ENCODE measurements at places on chromosomes 6 and 20.
A peak's percentile ranks its signal among the peaks of the same experiment; 100 is the strongest.

DNA sequence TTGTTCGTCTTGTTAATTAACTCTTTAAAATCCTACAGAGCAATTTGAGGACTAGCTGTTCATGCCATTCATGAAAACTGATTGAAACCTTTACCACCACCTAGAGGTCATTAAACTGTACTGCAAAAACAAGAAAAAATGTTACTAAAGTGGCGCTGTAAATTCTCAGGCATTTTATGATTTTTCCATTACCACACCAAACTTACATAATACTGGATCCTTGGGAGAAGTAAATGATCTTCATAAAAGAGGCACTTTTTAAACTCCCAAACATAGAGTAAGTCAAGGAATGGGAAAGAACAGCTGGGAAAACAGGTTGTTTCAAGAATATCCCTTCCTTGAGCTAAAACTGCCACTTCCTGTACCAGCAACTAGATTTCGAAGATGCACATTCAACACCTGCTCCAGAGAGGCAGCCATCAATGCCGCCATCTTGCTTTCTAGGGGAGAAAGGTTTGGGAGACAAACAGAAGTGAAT is 54.3 kb downstream of the MYLIP start:
- H3K27ac ChIP-seq, result no peak overlapping the region
- no peak overlapping the region for H3K4me3 ChIP-seq
- H3K27me3 ChIP-seq, result no peaks in the 10 kb centered on the region
- peaks cover 4% of the 10 kb centered on the region for H3K4me1 ChIP-seq
- H3K36me3 ChIP-seq, result no peaks in the 10 kb centered on the region

DNA sequence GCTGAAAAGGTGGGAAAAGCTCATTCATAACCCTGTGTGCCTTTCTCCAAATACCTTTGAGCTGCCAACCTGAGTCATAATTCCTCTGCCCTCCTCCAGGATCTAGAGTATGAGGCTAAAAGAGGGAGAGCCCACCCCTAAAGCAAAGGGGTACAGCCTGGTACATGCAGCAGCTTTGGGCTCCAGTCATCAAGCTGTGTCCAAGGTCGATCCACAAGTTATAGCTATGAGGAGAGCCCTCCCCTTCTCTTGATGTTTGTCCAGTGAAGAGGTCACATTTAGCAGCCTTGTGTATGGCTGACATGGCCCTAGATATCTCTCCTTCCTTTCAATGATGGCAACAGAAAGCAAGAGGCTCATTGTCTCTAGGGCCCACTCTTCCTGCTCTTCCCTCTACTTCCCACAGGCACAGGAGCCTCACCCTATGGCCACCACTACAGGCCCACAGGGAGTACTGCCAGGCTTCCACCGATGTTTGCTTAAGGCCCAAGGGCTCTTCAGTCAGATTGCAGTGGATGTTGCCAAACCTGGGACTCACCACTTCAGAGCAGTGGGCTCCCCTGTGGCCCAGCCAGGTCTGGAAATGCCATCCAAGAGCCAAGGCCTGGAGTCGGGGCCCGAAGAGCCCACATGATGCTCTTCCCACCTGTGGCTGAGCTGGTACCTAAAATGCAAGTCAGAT is 176.8 kb downstream of the CD83 start:
- H3K4me3 ChIP-seq, result no peak overlapping the region
- H3K27ac ChIP-seq, result no peak overlapping the region
- no peak for DNase-seq
- H3K4me1 ChIP-seq, result peaks cover 4% of the 10 kb centered on the region

- H3K27ac ChIP-seq, result no peak overlapping the region
- H3K36me3 ChIP-seq, result no peaks in the 10 kb centered on the region
- peaks cover 13% of the 10 kb centered on the region for H3K4me1 ChIP-seq
- peaks cover 54% of the 10 kb centered on the region for H3K27me3 ChIP-seq
- H3K4me3 ChIP-seq, result peak overlapping the region; percentile 40
- DNase-seq, result no peak
Observed at GRCh38 chr6:167796192-167796981, 30.3 kb upstream of the AFDN start.

GRCh38 chr6:89951574-89952104 is 57.4 kb downstream of the GJA10 start:
- peaks cover 10% of the 10 kb centered on the region for H3K36me3 ChIP-seq
- DNase-seq, result no peak
- no peak overlapping the region for H3K4me3 ChIP-seq
- H3K4me1 ChIP-seq, result peaks cover 47% of the 10 kb centered on the region

GRCh38 chr6:67974931-67975330 is 660.2 kb upstream of the ADGRB3 start:
- no peaks in the 10 kb centered on the region for H3K27me3 ChIP-seq
- DNase-seq, result no peak
- no peak overlapping the region for H3K4me3 ChIP-seq
- H3K27ac ChIP-seq, result no peak overlapping the region
- H3K36me3 ChIP-seq, result no peaks in the 10 kb centered on the region

DNA sequence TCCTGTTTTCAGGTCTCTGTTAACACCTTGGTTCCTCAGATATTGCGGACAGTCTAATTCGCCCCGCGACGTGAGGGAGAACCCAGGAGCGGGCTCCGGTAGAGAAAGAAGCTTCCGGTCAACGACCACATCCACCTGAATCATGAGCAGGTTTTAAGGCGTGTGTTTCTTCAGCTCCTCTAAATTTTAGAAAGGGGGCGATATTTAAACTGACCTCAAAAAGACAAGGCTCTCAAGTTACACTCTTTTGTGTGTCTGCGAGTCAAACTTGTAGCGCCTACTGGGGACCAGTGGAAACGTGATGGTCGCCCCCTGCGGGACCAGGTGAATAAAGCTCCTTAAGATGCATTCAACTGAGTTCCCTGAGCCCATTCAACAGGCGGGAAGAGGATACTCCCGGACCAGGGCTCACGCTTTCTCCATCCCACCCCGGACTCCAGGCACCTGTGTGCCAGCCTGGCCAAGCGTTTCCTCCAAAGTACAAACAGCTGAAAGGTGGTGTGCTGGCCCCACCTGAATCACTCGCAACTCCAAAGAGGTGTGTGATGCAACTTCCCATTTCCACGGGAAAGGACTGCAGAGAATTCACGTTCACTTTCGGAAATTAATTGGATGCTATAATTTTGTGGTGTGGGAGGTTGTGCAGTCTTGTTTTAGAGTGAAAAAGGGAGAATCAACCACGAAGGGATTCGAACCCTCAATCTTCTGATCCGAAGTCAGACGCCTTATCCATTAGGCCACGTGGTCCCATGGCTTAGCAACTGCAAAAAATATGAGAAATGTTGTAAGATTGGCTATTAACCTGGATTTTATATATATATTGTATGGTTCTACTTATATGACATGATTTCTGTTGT is 17.0 kb downstream of the GPX5 start:
- peak overlapping the region; percentile 44 for H3K4me3 ChIP-seq
- H3K4me1 ChIP-seq, result peaks cover 2% of the 10 kb centered on the region
- no peak overlapping the region for H3K27ac ChIP-seq
- H3K27me3 ChIP-seq, result peaks cover 6% of the 10 kb centered on the region
- H3K36me3 ChIP-seq, result no peaks in the 10 kb centered on the region
- DNase-seq, result peak; percentile 37

DNA sequence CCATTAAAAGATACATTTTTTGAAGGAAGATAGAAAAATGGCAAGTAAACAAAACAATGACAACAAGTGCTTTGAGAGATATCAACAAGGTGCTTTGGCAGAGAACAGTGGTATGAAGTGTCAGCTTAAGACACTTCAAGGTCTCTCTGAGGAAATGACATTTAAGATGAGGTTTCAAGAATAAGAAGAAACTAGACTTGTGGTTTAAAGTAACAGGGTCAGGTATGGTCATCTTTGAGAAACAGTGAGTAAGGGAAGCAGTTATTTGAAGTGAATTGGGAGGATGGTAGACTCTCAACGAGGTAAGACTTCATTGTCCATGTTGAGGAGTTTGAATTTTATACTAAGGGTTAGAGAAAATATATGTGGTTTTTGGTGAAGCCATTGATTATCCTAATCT is 77.8 kb downstream of the SYCP2L start:
- H3K27ac ChIP-seq, result no peak overlapping the region
- H3K4me3 ChIP-seq, result no peak overlapping the region
- no peaks in the 10 kb centered on the region for H3K27me3 ChIP-seq
- H3K36me3 ChIP-seq, result no peaks in the 10 kb centered on the region

GRCh38 chr20:1435337-1435699 is 31.3 kb downstream of the NSFL1C start:
- H3K4me1 ChIP-seq, result peaks cover 9% of the 10 kb centered on the region
- peaks cover 3% of the 10 kb centered on the region for H3K36me3 ChIP-seq
- no peak overlapping the region for H3K27ac ChIP-seq
- H3K27me3 ChIP-seq, result no peaks in the 10 kb centered on the region
- DNase-seq, result no peak

DNA sequence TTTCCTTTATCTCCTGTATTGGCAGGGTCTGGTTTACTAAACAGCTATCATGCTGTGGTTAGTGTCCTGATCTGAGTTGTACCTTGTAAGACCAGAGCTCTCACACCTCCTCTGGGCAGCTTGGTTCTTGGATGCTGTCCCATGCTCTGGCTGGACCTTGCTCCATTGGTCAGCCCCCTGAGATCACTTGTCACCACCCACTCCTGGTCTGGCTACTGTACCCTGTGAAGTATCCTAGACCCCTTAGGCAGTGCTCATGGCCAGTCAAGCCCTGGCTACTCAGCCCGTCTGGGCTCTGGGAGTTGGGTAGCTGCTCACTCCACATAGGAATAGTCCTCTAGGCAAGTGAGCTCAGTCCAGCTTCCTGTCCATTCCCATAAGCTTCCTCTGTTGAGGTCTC is 31.1 kb downstream of the ADGRF4 start:
- H3K27me3 ChIP-seq, result no peaks in the 10 kb centered on the region
- no peaks in the 10 kb centered on the region for H3K4me1 ChIP-seq
- H3K4me3 ChIP-seq, result no peak overlapping the region
- no peak overlapping the region for H3K27ac ChIP-seq
- no peak for DNase-seq

DNA sequence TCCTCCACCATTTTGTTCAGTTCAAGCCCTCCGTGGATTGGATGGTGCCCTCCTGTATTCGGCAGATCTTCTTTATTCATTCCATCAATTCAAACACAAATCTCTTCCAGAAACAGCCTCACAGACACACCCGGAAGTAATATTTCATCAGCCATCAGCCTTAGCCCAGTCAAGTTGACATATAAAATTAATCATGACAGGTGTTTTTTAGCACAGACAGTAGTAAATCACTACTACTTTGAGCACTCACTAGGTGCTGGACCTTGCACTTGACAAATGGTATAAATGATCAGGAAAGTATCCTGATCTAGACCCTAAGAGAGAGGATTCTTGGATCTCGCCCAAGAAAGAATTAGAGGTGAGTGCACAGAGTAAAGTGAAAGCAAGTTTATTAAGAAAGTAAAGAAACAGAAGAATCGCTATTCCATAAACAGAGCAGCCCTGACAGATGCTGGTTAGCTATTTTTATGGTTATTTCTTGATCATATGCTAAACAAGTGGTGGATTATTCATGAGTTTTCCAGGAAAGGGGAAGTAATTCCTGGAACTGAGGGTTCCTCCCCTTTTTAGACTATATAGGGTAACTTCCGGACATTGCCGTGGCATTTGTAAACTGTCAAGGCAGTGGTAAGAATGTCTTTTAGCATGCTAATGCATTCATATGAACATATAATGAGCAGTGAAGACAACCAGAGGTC is 194.6 kb upstream of the LAMP5 start:
- H3K4me1 ChIP-seq, result no peaks in the 10 kb centered on the region
- H3K27ac ChIP-seq, result no peak overlapping the region
- no peaks in the 10 kb centered on the region for H3K27me3 ChIP-seq
- H3K4me3 ChIP-seq, result no peak overlapping the region
- no peak for DNase-seq
- H3K36me3 ChIP-seq, result no peaks in the 10 kb centered on the region

GRCh38 chr6:95581073-95581472 is 3.7 kb downstream of the MANEA start:
- H3K4me1 ChIP-seq, result peaks cover 13% of the 10 kb centered on the region
- no peaks in the 10 kb centered on the region for H3K36me3 ChIP-seq
- no peak overlapping the region for H3K4me3 ChIP-seq
- no peaks in the 10 kb centered on the region for H3K27me3 ChIP-seq
- H3K27ac ChIP-seq, result no peak overlapping the region

DNA sequence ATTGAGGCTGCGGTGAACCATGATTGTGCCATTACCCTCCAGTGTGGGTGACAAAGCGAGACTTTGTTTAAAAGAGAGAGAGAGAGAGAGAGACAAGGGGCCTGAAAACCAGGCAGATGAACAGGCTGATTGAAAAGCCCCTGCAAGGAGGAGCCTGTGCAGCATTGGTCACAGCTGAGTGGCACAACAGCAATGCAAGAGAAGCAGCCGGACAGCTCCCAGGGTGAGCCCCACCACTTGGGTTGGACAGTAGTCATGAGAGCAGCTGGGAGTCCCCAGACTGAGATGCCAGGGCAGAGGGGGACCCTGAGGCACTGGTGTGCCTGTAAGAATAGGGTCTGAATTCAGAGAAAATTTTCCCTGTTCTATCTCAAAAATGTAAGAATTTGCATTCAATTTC is 10.2 kb downstream of the DNPH1 start:
- H3K27me3 ChIP-seq, result no peaks in the 10 kb centered on the region
- no peak for DNase-seq
- no peak overlapping the region for H3K27ac ChIP-seq
- peaks cover 47% of the 10 kb centered on the region for H3K36me3 ChIP-seq

- peaks cover 14% of the 10 kb centered on the region for H3K36me3 ChIP-seq
- H3K4me3 ChIP-seq, result no peak overlapping the region
- H3K27ac ChIP-seq, result peak overlapping the region; percentile 6
- H3K27me3 ChIP-seq, result no peaks in the 10 kb centered on the region
- peaks cover 73% of the 10 kb centered on the region for H3K4me1 ChIP-seq
Observed at GRCh38 chr20:58658760-58659159, 7.7 kb downstream of the STX16 start.

GRCh38 chr6:54730767-54731630 is 115.6 kb upstream of the FAM83B start:
- no peaks in the 10 kb centered on the region for H3K36me3 ChIP-seq
- no peaks in the 10 kb centered on the region for H3K4me1 ChIP-seq
- no peak for DNase-seq
- H3K4me3 ChIP-seq, result no peak overlapping the region

- H3K36me3 ChIP-seq, result no peaks in the 10 kb centered on the region
- no peak for DNase-seq
- H3K4me3 ChIP-seq, result no peak overlapping the region
- H3K4me1 ChIP-seq, result no peaks in the 10 kb centered on the region
Observed at GRCh38 chr6:37142050-37142614, 27.8 kb upstream of the PIM1 start.

GRCh38 chr6:50097966-50098640 is 48.4 kb upstream of the DEFB112 start:
- DNase-seq, result no peak
- H3K36me3 ChIP-seq, result no peaks in the 10 kb centered on the region
- no peak overlapping the region for H3K4me3 ChIP-seq
- H3K27me3 ChIP-seq, result no peaks in the 10 kb centered on the region
- no peak overlapping the region for H3K27ac ChIP-seq

- H3K4me3 ChIP-seq, result peak overlapping the region; percentile 31
- H3K4me1 ChIP-seq, result peaks cover 6% of the 10 kb centered on the region
- no peak for DNase-seq
- H3K36me3 ChIP-seq, result no peaks in the 10 kb centered on the region
- peak overlapping the region; percentile 69 for H3K27ac ChIP-seq
- no peaks in the 10 kb centered on the region for H3K27me3 ChIP-seq
Observed at GRCh38 chr20:3980260-3981131, 34.9 kb downstream of the RNF24 start.

Data from T-cell (primary cell).